ENCODE measurements at places on chromosomes 13 and 19.

- no peak for DNase-seq
Measured at GRCh38 chr13:114096811-114097211, 35.6 kb downstream of the RASA3 start.

GRCh38 chr13:106683918-106684317 is 116.0 kb upstream of the ARGLU1 start:
- DNase-seq: no peak

- DNase-seq: no peak
Measured at GRCh38 chr13:79171141-79172061, 234.7 kb downstream of the RBM26 start.

GRCh38 chr13:82688400-82688994 is 1193.8 kb downstream of the SLITRK1 start:
- no peak for DNase-seq

DNA sequence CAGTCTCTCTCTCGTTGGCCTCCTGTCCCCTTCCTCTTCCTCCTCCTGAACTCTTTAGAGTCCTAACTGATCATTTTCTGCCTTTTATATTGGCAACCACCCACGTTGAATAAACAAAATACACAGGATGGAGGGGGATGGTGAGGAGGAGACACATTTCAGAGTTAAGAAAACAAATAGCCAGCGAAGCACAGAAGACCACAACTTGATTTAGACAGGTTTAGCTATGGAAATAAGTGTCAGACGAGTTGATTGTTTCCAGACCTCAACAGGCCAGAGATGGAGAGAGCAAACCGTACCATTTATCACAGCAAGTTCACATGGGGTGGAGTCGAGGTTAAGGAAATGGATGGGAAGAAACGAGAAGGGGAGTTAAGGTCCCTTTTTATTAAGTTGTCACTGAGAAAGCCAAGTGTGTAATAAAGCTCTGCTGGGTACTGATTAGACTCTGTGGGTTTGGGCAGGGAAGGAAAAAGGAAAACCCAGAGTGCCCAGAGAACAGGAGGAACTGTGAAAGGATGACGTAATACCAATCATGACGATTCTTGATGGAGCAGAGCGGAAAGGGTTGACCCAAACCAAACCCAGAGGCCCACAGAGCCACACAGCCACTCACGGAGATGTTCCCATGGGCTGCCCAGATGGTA is 11.1 kb upstream of the SERP2 start:
- DNase-seq: no peak

DNA sequence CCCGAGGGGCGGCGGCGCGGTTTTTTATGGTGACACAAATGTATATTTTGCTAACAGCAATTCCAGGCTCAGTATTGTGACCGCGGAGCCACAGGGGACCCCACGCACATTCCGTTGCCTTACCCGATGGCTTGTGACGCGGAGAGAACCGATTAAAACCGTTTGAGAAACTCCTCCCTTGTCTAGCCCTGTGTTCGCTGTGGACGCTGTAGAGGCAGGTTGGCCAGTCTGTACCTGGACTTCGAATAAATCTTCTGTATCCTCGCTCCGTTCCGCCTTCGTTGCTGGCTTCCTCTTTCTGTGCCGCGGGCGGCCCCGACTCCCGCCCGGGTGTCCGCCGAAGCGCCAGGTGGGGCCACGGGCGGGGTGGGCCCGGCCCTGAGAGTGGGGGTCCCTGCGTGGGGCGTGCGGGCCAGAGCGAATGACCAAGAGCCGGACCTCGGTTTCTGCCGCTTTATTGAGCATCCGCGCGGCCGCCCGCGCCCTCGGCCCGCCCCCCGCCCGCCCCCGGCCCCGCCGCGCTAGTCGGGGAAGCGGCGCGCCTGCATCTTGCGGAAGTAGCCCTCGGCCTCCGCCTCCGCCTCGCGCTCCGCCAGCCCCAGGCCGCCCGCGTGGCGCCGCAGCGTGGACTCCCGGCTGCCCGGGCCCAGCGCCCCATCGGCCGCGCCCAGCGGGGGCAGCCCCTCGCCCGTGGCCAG is 9.6 kb downstream of the PLPPR3 start:
- DNase-seq: no peak

- no peak for DNase-seq
Measured at GRCh38 chr13:70430256-70430655, 322.0 kb upstream of the KLHL1 start.
